Motor neuron (in vitro differentiated cells): ENCODE measurements at places on chromosomes 3 and 15. TPM values are rescaled to one million over a fixed set of nuclear protein-coding genes. Genes with fewer than 3 reads are reported as not detected.

GRCh38 chr3:171809611-171809860 lies 747 bp downstream of the PLD1 start:
- ATAC-seq: no peak

- no peak for ATAC-seq
Measured at GRCh38 chr3:58041826-58042324, 33.7 kb downstream of the FLNB start.

GRCh38 chr3:11611341-11611799 lies 32.3 kb downstream of the VGLL4 start:
- ATAC-seq: no peak

GRCh38 chr15:40958723-40959122 lies 5.5 kb downstream of the CHAC1 start:
- ATAC-seq: no peak

- ATAC-seq: peak; percentile 73
Measured at GRCh38 chr15:48112242-48112641, 8.5 kb upstream of the SLC24A5 start.

DNA sequence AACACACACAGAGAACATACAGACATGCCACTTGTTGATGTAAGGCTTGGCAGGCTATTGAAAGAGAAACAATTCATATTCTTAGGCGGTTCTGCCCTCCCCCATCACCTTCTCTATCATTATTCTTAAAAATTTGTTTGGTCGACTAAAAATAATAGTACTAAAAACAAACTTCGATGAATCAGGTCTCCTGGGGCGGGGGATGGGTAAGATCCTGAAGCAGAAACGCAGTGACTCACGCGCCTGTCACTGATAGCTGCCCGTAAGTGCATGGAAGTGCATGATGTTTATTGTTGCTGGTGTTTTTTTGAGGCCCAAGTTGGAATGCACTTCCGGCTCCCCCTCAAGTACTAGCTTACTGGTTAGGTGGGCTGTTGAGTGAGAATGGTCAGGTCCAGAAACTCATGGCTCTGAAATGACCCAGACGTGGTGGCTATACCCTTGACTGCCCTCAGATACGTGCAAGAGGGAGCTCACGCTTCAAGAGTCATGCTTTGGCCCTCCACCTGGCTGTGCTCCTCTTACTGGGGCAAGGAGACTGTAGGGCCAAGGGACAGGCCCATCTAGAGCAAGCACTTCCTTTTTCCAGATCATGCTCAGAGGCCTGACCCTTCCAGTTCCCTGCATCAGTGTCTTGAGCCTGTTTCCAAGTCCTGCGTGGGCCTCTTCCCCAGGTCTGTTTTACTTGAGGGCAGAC lies 10.9 kb downstream of the SMAD3 start:
- ATAC-seq: no peak

DNA sequence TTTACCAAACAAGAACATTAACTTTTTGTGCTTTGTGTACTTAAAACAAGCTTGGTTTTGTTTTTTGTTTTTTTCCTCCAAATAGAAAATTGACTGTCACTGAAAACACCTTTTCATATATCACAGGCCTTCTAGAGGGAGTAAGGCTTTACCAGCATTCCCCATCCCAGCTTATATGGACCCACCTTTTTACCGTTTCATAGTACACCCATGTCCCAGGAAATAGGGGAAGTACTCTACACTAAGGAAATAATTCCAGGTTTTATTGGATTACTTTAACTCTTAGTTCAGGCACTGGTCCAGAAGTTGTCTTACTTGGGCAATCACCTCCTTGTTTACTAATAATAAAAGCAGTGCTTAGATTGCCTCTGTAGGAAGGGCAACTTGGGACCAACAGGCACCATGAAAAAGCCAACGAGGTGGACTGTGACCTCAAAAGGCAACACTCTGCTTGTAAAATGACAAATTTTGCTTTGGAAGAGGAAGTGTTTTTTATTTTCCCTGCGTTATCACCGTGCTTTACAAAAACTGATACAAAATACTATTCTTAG lies 26.2 kb downstream of the HMG20A start:
- ATAC-seq: no peak

DNA sequence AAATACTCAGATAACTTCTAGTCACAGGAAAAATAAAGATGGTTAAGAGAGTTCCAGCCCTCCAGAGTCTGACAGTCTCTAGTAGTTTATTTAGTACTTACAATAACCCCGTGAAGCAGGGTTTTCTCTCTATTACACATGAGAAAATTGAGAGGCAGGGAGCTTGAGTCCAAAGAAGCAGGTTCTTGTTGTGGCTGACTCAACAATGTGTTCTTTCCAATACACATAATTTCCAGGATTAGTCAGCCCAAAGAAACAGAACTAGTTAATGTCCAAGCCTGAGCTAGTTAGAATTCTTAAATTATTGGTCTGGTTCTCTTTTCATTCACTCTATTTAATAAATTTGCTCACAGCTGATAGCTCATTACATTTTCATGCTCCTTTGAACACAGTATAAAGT lies 49.9 kb downstream of the ALDH1A2 start:
- ATAC-seq: no peak

- ATAC-seq: peak; percentile 24
Measured at GRCh38 chr3:34312684-34313083, 514.3 kb downstream of the PDCD6IP start.

DNA sequence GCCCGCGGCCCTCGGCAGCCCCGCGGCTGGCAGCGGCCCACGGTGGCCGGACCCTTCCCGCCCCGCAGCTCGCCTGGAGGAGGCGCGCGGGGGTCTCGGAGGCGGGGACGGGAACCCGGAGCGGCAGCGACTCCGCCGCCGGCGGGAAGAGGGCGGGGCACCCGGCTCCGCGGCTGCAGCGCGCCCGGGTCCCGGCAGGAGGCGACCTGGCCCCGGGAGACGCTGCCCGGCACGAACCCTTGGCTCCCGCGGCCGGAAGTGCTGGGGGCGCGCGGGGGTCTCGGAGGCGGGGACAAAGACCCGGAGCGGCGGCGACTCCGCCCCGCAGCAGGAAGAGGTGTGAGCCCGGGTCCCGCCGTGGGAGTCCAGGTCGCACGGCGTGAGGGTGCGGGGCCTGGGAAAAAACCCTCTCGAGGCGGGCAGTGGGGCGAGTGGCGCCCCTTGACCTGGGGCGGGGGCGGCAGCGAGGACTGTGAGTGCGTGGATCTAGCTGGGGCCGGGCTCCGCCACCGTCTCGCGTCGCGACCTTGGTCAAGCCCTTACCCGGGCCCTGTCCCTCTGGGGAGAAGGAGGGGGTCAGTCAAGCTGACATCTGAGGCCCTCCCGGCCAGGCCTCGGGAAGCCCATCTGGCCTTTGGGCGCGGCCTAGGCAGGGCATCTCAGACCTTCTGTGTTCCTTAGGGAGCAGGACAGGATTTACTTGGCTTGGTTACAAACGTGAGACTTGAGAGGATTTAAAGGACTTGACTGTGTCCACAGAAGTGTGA lies at the start of gene CIB2:
Gene CIB2 (minus strand): TSS at position 151 of the 767 bp plus-strand sequence. CDS start 230 bp downstream, outside the sequence.
- ATAC-seq: peak; percentile 91

GRCh38 chr3:95218484-95218883 lies 1155.6 kb downstream of the NSUN3 start:
- ATAC-seq: no peak

GRCh38 chr3:124276539-124277143 lies 284.7 kb upstream of the ROPN1 start:
- ATAC-seq: no peak

GRCh38 chr3:23175341-23176083 lies 27.6 kb upstream of the UBE2E2 start:
- no peak for ATAC-seq

DNA sequence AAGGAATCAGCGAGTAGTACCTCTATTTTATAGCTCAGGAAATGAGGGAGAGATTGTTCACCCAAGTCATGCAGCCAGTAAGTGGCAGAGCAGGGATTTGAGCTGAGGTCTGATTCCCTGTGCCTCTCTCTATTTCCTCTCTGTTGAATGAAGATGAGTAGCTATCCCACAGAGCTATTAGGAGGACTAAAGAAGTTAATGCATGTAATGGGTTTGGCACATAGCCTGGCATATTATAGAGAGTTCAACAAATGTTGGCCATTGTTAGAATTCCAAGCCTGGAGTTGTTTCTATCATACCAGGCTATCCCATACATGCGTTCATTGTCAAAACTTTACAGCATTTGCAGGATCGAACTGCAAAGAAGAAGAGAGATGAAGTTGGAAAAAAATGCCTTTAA lies 21.8 kb upstream of the KLHL6 start:
- no peak for ATAC-seq

- no peak for ATAC-seq
Measured at GRCh38 chr15:31256378-31257265, 70.0 kb upstream of the KLF13 start.

DNA sequence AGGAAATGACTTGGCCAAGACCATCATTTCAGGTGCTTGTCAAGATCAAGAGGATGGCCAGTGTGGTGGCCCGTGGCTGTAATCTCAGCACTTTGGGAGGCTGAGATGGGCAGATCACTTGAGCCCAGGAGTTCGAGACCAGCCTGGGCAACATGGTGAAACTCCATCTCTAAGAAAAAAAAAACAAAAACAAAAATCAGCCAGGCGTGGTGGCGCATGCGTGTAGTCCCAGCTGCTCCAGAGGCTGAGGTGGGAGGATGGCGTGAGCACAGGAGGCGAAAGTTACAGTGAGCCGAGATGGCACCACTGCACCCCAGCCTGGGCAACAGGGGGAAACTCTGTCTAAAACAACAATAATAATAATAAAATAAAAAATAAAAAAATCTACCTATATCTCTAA lies 15.0 kb downstream of the CRABP1 start:
- ATAC-seq: no peak

DNA sequence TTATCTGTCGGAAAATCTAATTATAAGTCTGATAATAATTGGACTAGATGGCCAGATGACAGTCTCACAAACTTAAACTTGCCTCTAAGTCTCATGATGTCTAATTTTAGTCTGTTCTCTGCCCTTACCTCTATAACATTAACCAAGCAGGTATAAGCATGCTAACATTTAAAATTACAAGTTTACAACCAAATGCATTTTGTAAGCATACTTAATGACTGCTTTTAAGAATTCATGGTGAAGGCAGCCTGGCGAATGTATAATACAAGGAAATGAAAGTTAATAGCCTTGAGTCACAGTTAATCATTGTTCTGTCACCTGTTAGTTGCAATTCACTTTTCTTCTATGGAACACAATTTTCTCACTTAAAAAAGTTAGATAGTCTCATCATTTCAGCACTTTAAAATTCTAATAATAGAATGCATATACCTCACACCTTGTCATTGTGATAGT lies 16.5 kb downstream of the BCHE start:
- no peak for ATAC-seq

- ATAC-seq: no peak
Measured at GRCh38 chr3:117120014-117120413, 410.4 kb downstream of the TUSC7 start.

DNA sequence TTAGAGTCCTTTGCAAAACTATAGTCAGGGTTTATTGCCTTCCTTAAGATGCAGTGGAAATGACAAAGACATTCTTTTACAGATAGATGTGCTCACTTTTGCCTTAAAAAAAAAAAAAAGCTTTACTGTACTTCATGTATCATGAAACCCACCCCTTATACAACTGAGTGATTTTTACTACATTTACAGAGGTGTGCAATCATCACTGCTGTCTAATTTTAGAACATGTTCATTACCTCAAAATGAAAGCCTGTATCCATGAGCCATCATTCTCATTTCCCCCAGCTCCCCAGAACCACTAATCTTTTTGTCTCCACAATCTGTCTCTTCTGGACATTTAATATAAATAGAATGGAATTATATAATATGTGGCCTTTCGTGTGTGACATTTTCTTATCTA lies 111.9 kb downstream of the NR1I2 start:
- no peak for ATAC-seq

- ATAC-seq: no peak
Measured at GRCh38 chr15:50128266-50128665, 9.2 kb upstream of the ATP8B4 start.

DNA sequence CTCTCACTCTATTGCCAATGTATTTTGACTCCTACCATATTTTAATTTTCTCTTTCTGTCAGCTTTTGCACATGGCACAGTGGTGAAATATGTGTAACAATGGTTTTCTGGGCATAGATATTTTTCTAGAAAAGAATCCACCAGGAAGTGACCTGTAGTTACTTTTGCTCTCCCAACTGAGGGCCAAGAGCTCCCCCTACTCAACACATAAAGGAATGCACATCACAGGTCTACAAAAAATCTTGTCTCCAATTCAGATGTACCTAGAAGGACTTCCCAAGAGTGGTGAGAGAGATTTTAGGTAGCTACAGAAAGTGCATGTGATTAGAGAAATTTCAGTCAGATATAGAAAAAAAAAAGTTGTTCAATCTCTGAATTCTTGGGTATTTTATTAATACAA lies 15.6 kb downstream of the CPA3 start:
- no peak for ATAC-seq

DNA sequence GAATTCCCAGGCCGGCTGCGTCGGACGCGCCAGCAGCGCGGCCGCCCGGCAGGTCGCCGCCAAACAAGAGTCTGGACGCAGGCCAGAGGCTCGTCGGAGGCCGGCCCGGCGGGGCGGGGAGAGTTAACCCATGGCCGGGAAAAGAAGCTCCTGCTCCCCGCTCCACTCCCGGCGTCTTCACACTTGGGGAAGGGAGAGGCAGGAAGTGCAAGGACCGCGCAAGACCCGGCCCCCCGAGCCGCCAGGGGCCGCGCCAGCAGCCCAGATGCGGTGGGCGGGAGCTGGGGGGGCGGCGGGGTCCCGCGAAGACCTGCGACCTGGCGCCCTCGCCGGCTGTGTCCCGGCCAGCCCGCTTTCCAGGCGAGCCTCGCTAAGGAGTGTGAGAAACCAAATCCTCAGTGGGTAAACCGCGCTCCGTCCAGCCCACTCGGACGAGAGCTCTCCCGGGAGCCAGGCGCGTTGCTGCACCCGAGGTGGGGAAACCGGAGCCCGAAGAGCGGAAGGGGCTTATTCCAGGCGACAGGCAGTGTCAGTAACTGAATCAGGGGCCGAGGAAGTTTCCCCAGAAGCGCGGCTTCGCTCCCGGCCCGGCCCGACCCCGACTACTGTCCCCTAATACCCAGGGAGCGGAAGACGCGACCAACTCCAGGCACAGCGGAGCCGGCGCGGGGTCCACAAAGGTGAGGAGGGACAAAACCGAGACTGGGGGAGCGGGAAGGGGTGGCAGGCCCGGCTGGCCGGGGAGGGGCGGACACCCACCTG lies 721 bp downstream of the ADAMTS7 start:
- ATAC-seq: peak; percentile 43

GRCh38 chr15:31259562-31260252 lies 66.9 kb upstream of the KLF13 start:
- no peak for ATAC-seq

- ATAC-seq: no peak
Measured at GRCh38 chr3:116051586-116051985, 393.7 kb downstream of the LSAMP start.

- no peak for ATAC-seq
Measured at GRCh38 chr3:72196377-72196929, 411.5 kb upstream of the PROK2 start.

- ATAC-seq: no peak
Measured at GRCh38 chr15:38463893-38464292, 10.0 kb downstream of the FAM98B start.

GRCh38 chr15:41801850-41802455 lies 25.9 kb upstream of the JMJD7 start:
- no peak for ATAC-seq

The EDC3 gene
- 39.5 TPM in 2 replicates for total RNA-seq

The TEX55 gene
- 0.20 and 0.70 TPM in 2 replicates for total RNA-seq

The SPRED1 gene
- 10.4 and 10.5 TPM in 2 replicates for total RNA-seq

The UBA7 gene
- 1.5 and 3.5 TPM in 2 replicates for total RNA-seq

The PIGZ gene
- total RNA-seq: 1.2 and 1.3 TPM in 2 replicates

The GOLGA6L7 gene
- total RNA-seq: 0.19 and 0.84 TPM in 2 replicates

The ZNF619 gene
- 5.5 and 5.7 TPM in 2 replicates for total RNA-seq

The NOX5 gene
- total RNA-seq: 0.15 and 0.38 TPM in 2 replicates

The LPP gene
- total RNA-seq: 5.9 and 9.2 TPM in 2 replicates

The PSMD6 gene
- 88.3 and 91.8 TPM in 2 replicates for total RNA-seq

The RAB11A gene
- 111 and 116 TPM in 2 replicates for total RNA-seq

The ST3GAL6 gene
- total RNA-seq: 1.4 TPM in 1 of 2 replicates, not detected in the other

The NANOGP8 gene
- total RNA-seq: 1.0 and 2.2 TPM in 2 replicates

The SV2B gene
- total RNA-seq: 117 and 128 TPM in 2 replicates
